ENCODE measurements at places on chromosomes 6 and 20.

DNA sequence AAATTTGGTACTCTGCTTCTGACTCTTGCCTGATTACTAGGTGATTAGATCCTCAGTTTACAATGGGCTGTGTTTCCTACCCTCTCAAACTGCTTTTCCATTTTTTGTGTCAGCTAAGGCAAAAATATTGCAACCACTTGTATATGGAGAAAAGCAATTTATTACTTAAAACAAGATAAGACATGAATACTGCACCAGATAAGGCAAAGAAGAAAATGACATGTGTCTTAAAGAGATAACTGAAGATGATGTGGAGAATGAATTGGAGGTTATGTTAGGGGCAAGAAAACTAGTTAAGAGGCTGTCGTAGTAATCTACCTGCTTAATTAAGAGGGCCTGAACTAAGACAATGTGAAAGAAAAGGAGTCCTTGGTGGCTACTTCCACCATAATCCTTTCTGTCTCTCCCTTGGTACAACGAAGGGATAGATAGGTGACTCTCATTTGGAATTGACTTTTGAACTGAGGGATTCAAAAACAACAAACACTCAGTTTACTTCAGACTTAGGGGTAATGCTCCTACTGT lies 16.3 kb upstream of the REV3L start:
- no peak for DNase-seq

- no peak for DNase-seq
Measured at GRCh38 chr6:11571073-11571472, 33.5 kb downstream of the TMEM170B start.

- peak; percentile 72 for DNase-seq
Measured at GRCh38 chr20:330233-331149, 5.1 kb downstream of the SOX12 start.

GRCh38 chr6:158751921-158752320 lies 67.2 kb downstream of the EZR start:
- no peak for DNase-seq

GRCh38 chr6:1068068-1068467 lies 243.8 kb upstream of the FOXQ1 start:
- no peak for DNase-seq

GRCh38 chr6:47714802-47715201 lies 16.4 kb downstream of the ADGRF4 start:
- peak; percentile 57 for DNase-seq

GRCh38 chr6:36636687-36637418 lies 41.7 kb upstream of the CDKN1A start:
- no peak for DNase-seq

GRCh38 chr6:34027445-34027936 lies 118.4 kb downstream of the GRM4 start:
- peak; percentile 63 for DNase-seq

- DNase-seq = no peak
Measured at GRCh38 chr6:69370763-69371162, 426.0 kb downstream of the LMBRD1 start.

DNA sequence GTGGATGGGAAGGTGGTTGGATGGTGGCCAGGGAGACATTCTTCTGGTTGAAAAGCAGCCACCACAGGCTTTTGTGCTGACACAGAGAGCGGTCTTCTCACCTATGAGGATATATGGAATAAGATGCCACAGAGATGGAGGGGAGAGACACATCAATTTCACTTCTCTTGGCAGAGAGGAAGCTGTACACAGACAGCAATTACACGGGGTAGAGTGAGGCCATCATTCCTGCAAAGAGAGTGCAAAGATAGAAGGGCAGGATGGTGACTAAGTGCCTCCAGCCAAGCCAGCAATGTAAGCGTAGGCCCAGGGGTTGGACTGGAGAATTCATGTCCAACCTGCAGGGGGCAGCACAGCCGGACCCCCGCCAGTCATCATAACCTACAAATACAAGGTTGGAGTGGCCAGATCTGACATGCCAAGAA lies 56.4 kb downstream of the NRN1 start:
- DNase-seq = peak; percentile 25

GRCh38 chr20:10330071-10330470 lies 104.0 kb downstream of the MKKS start:
- DNase-seq = no peak

GRCh38 chr20:8489094-8489883 lies 357.2 kb downstream of the PLCB1 start:
- DNase-seq = no peak

DNA sequence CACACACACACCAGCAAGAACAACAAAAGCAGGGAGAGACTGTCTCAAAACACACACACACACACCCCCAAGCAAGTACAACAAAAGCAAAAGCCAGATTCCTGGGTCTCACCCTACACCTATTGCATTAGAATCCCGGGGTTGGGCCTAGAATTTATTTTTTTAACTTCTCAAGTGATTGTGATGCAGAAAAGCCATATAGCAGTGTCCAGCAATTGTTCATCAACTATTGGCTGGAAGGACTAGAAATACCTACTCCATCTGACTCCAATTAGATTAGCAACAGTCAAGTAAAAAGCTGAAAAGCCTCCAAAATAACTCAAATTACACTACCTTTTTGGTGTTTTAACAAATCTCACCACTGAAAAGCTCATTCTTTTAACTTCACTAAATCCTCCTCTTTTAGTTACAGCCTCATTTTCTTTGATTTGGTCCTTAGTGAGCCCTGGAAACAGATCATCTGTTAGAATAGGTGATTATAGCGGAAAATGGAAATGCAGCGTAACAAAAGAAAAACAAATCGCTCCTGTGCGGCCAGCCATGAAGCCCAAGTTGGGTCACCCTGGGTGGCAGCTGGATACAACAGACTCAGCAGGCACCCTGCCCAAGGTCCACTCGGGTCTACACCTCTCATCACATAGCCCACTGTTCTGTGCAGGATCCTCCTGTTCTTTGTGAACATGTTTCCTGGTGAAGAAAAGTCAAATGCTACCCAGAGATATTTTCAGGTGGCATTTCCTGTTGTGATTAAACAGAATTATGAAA lies 38.7 kb downstream of the STAU1 start:
- DNase-seq = no peak

GRCh38 chr6:91340896-91341395 lies 754.1 kb upstream of the MAP3K7 start:
- no peak for DNase-seq

GRCh38 chr20:37498066-37498665 lies 22.9 kb upstream of the NNAT start:
- DNase-seq = no peak

GRCh38 chr6:133542056-133542821 lies 301.1 kb downstream of the EYA4 start:
- DNase-seq = peak; percentile 5

DNA sequence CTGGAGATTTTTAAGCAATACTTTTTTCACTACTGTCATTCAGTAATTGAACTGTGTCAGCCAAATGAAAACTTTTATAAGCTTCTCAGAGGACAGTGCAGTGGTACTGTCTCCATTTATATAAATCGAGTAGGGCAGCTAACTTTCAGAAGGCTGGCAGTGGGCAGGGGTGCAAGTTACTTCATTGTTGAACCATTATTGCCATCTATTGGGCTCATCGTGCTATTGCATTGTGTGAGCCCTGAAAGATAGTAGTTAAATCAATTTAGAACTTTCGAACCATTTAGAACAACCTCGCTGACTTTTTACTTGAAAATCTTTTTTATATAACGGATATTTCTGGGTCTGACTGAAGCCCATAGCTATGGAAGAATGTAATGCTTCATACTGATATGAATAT lies 347.8 kb upstream of the PLCB4 start:
- peak; percentile 27 for DNase-seq

DNA sequence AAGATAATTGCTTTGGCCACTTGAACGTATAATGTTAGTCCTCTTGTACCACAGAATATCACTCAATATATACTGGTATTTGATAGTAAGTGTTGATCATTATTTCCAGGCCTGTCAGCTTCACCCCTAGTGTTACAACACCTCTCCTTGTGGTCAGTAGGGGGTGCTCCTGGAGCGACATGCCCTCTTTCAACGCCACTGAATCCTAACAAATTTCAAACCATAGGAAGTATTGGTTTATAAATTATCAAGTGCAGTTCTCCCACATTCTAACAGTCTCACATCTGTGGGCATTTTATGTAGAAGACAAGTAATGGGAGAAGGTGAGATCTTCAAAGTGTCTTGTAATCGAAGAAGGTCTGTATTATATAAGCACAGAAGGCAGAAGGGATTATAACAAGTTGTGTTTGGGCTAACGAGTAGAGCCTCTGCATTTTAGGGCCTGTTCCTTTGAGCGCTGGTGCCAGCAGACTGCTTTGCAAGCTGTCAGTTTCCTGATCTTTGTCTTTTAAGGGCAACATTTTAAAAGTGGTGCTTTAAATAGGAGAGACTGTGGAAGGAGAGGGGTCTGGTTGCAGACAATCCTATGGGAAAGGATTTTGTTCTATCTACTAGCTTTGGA lies 57.1 kb upstream of the CEP162 start:
- DNase-seq = no peak

DNA sequence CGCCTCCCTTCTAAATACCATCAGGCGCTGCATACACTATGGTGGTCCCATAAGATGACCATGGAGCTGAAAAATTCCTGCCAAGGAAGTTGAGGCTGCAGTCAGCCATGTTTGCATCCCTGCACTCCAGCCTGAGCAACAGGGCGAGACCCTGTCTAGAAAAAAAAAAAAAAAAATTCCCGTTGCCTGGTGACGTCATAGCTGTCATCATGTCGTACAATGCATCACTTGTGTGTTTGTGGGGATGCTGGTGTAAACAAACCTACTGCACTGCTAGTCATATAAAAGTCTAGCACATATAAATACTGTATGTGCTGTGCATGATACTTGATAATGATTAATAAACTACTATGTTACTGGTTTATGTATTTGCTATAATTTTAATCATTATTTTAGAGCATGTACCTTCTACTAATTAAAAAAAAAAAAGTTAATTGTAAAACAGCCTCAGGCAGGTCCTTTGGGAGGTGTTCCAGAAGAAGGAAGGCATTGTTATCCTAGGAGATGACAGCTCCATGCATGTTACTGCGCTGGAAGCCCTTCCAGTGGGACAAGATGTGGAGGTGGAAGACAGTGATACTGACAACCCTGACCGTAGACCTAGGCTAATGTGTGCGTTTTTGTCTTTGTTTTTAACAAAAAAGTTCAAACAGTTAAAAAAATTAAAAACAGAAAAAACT lies 132.6 kb downstream of the BANF2 start:
- no peak for DNase-seq

DNA sequence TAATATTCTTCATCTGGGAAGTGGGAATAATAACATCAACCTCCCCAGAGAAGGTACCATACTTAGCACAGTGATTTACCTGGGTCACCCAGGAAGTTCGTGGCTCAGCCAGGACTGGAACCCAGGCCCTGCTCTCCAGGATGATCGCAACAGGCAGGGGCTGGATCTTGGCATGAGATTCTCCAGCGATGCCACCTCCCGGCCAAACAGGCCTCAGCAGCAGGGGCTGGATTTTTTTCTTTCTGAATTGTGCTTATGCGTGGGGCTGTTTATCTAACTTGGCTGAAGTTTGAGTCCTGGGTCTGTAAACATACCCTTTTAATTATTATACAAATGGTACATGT lies 129.5 kb upstream of the PTPN1 start:
- no peak for DNase-seq

- DNase-seq = no peak
Measured at GRCh38 chr20:18443886-18444285, 22.9 kb downstream of the DZANK1 start.

GRCh38 chr6:108800427-108800864 lies 47.8 kb upstream of the ARMC2 start:
- DNase-seq = no peak

Data from activated naive CD4-positive, alpha-beta T cell treated with anti-CD3 and anti-CD28 coated beads for 36 hours (primary cell).